ENCODE measurements at places on chromosomes 2 and 18.

GRCh38 chr2:95287806-95288205 is 9.3 kb upstream of the KCNIP3 start:
- no peak for DNase-seq

GRCh38 chr2:235616885-235617284 is 123.0 kb downstream of the AGAP1 start:
- no peak for DNase-seq

- DNase-seq, result no peak
Measured at GRCh38 chr2:43101751-43102150, 124.7 kb downstream of the ZFP36L2 start.

- DNase-seq, result no peak
Measured at GRCh38 chr2:101883860-101884259, 107.9 kb upstream of the IL1R2 start.

GRCh38 chr2:78910376-78910775 is 115.1 kb upstream of the REG3G start:
- no peak for DNase-seq

GRCh38 chr2:74462054-74462785 is 3.0 kb downstream of the MOGS start:
- DNase-seq, result no peak

DNA sequence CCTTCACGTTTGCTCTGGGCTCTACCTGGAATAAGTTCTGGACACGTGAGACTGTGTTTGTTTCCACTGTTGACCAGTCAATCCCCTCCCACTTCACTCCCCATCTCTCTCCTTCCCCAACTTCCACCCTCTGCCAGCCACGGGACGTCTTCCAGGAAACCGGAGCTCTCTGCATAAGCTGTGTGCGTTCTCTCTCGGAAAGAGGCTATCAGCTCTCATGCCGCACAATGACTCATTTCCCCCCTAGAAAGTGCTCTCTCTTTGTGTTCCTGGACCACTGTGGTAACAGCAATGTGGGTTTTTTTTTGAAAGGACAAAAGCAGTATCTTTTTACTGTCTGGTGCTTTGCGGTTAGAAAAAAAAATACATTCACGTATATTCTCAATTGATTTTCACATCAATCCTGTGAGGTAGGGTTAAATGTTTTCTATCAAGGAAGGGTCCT is 10.2 kb downstream of the PROKR1 start:
- DNase-seq, result no peak

- DNase-seq, result peak; percentile 68
Measured at GRCh38 chr2:3522961-3523421, 3.7 kb upstream of the ADI1 start.

GRCh38 chr2:160299540-160299939 is 99.5 kb upstream of the ITGB6 start:
- DNase-seq, result no peak

DNA sequence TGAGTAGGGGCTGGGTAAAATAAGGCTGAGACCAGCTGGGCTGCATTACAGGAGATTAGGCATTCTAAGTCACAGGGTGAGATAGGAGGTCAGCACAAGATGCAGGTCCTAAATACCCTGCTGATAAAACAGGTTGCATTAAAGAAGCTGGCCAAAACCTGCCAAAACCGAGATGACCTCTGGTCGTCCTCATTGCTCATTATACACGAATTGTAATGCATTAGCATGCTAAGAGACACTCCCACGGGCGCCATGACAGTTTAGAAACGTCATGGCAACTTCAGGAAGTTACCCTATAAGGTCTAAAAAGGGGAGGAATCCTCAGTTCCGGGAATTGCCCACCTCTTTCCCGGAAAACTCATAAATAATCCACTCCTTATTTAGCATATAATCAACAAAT is 132.2 kb downstream of the ARL4C start:
- no peak for DNase-seq

DNA sequence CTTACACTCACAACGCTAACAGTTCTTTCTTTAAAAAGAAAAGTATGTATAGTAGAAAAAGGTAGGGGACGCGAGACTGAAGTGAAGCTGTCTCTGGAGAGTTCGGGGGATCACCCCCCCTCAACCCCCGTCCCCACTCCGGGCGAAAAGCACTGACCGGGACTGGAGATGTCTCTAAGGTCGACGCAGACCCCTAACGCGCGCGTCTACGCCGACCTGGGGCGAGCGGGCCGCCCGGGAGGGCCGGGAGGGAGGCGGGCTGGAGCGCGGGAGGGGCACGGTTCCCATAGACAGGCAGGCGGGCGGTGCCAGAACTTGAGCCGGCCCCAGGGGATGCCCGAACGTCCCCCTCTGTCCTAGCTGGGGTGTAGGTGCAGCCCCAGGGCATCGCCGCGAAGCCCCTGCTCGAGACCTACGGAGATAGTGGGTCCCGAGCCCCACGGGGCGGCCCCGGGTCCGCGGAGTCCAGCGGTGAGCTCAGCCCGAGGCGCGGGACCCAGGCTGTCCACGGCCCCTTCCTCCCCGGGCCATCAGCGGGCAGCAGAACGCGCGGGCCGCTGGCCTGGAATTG is 82.2 kb downstream of the CHRNA1 start:
- DNase-seq, result no peak

- DNase-seq, result peak; percentile 79
Measured at GRCh38 chr2:235050980-235051351, 99.1 kb downstream of the SH3BP4 start.

DNA sequence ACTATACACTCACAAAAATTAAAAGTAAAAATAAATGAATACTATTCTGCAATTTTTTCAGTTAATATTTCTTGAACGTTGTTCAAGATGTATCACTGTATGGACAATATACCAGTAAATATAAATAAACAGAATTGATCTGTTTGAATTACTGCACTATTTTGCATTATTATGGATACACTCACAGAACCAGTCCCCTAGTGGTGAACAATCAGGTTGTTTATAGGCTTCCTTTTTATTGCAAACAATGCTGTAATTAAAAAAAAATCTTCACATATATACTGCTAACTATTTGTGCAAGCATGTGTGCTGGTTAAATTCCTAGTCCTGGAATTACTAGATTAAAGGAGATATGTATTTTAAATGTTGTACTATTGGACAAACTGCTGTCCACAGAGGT is 306.0 kb downstream of the FBXO15 start:
- no peak for DNase-seq

DNA sequence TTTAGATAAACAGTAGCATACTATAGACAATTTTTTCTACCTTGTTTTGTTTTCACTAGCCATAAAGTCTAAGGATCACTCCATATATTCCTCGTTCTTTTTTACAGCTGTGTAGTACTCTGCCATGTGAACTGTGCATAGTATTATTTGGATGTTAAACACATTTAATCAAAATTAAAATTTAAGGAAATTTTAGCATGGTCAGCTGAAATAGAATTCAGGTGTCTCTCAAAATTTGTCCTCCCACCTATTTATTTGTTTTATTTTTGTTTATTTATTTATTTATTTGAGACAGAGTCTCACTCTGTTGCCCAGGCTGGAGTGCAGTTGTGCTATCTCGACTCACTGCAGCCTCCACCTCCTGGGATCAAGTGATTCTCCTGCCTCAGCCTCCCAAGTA is 46.4 kb upstream of the AAK1 start:
- DNase-seq, result no peak

DNA sequence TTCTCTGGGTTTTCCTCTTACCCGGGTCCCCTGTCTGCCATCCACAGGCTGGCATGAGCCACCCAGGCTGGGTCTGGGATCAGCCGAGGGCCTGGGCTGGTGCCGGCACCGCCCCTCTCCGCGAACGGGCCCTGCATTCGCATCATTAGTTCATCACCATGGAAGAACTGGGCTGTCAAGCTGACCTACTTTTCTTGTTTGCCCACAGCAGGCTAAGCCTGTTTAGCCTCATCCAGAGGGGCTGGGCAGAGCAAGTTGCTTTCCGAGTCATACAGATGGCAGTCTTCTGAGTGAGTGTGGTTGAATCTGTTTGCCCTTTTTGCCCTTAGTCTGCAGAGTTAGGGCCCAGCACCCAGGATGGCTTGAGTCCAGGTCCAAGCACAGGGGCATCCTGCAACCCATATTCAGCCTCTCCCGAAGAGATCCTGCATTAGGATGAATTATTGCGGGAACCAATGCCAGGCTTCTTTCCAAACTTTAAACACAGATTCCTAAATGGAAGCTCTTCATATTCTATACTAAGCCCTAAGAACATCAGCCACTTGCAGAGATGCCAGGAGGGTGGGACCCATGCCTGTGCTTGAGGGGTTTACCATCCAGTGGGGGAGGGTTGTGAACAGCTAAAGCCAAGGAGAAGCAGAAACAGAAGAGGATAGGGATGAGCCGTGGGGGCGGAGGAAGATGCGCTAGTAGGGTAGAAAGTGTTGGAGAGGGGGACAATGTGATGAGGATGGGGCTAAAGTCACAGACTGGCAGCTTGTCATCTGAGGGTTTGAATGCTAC is 68.0 kb downstream of the NPAS2 start:
- DNase-seq, result no peak

DNA sequence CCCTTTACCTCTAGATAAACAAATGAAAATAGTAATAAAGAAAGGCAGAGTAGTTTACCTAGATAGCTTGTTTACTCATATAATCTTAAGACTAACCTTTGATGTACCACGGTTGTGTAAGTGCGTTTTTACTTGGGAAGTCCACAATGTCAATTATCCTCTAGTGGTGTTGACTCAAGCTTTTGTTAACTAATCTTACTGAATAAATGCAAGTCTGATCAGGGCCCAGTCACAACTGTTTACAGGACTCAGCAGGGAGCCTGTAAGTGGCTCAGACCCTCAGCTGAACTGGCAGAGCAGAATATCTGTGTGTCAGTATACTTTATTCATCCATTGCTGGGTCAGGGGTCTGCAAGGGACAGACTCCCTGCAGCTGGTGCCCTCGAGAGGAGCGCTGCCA is 98.1 kb upstream of the ACAA2 start:
- DNase-seq, result no peak

GRCh38 chr18:52897611-52898484 is 557.9 kb downstream of the DCC start:
- no peak for DNase-seq

- no peak for DNase-seq
Measured at GRCh38 chr2:19607931-19608771, 249.7 kb upstream of the OSR1 start.

- DNase-seq, result no peak
Measured at GRCh38 chr2:235433860-235434259, 60.0 kb upstream of the AGAP1 start.

- DNase-seq, result no peak
Measured at GRCh38 chr2:11810237-11810977, 64.0 kb downstream of the LPIN1 start.
